ENCODE measurements at places on chromosomes 5 and 9.

GRCh38 chr5:78533356-78533755 lies 115.2 kb downstream of the LHFPL2 start:
- no peak for DNase-seq

DNA sequence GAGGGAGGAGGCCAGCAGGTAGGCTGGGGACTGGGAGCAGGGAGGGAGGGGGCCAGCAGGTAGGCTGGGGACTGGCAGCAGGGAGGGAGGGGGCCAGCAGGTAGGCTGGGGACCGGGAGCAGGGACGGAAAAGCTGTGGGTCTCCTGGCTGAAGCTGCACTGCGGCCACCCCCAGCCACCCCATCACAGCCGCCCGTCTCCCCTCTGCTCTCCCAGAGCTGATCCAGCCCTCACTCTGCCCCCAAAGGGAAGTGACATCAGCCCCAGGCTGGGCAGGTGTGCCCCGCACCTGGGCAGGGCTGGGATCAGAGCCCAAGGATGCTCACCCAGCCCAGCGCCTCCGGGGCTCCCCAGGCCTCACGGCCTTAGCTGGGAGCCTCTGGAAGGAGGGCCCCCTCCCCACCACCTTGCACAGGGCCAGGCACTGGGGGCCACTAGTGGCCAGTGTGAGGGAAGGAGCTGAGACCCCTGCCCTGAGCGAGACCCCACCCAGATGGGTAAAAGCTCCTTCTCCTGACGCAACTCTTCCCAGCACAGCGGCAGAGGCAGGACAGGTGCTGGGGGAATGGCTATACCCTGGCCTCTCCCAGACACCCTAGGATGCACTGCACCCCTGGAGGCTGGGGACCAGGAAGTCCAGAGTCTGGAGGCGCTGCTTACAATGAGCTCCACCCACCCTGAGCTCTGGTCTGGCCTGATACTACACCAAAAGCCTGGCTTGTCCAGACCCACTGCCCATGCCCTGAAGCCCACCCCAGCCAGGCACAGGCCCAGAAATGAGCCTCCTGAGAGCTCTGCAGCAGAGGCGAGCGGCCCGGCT lies 11.6 kb downstream of the AGPAT2 start:
- no peak for DNase-seq

- DNase-seq, result no peak
These were observed 2011.0 kb upstream of the NUDT12 start for GRCh38 chr5:105573575-105573974.

GRCh38 chr5:83011985-83012384 lies 65.2 kb downstream of the TMEM167A start:
- DNase-seq, result no peak

Measured in activated CD4-positive, alpha-beta T cell treated with anti-CD3 and anti-CD28 coated beads, Interleukin-2, amount 50 U/mL, for 1 hour (primary cell).